Femur (tissue), 1 donor: ENCODE measurements at places on chromosomes 1 and 21.

GRCh38 chr1:199545780-199546179 is 481.7 kb upstream of the NR5A2 start:
- DNase-seq: no peak

DNA sequence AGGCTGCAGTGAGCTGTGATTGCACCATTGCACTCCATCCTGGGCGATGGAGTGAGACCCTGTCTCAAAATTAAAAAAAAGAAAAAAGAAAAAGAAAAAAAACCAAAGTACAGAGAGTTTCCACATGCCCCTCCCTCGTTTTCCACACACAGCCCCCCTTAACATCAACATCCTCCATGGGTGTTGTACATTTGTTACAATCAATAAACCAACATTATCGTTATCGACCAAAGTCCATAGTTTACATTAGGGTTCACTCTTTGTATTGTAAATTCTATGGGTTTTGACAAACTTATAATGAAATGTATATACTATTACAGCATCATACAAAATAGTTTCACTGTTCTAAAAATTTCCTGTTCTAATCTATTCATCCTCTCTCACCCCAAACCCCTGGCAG is 15.9 kb upstream of the TINAGL1 start:
- DNase-seq: no peak

GRCh38 chr1:39946216-39946615 is 8.7 kb upstream of the MFSD2A start:
- no peak for DNase-seq

DNA sequence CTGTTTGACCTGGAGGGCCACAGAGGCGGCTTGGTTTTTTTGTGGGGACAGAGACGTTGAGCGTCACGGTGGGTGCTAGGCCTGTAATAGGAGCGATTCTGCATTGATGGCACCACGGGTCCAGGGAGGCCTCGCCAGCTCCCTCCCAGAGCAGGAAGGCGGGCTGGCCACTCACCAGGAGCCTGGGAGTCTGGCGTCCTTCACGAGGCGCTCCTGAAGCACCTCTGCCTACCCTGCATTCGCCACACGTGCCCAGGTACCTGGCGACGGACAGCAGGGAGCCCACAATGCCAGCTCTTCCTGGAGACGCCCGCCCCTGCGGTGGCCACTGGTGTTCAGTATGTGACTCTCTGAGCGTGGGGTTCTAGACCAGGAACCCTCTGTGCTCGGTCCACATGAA is 69.9 kb upstream of the TRAPPC10 start:
- DNase-seq: no peak

GRCh38 chr1:91693557-91693956 is 192.4 kb downstream of the TGFBR3 start:
- DNase-seq: peak; percentile 68

- no peak for DNase-seq
Measured at GRCh38 chr1:154219541-154219940, 1.2 kb upstream of the UBAP2L start.
